T-helper 2 cell (primary cell): ENCODE measurements at places on chromosomes 4 and X.

DNA sequence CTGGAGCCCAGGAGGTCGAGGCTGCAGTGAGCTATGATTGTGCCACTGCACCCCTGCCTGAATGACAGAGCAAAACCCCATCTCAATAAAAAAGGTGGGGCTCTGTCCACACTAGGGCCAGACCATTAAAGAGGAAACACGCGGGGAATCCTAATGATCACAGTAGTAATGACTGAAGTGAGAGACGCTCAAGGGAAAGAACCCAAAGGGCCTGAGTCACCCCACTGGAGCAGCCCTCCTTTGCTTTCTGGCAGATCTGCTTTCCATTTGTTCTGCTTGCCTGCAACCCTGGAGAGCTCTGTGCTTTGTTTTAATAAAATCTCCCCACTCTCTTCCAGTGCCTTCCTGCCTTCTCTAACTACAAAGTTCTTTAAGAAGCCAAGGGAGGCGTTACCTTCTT lies 5.0 kb downstream of the TFDP3 start:
- no peak for DNase-seq

- no peak for DNase-seq
Measured at GRCh38 chr4:37762991-37763368, 63.5 kb upstream of the PGM2 start.

- DNase-seq = no peak
Measured at GRCh38 chr4:40369437-40370274, 34.5 kb downstream of the CHRNA9 start.

DNA sequence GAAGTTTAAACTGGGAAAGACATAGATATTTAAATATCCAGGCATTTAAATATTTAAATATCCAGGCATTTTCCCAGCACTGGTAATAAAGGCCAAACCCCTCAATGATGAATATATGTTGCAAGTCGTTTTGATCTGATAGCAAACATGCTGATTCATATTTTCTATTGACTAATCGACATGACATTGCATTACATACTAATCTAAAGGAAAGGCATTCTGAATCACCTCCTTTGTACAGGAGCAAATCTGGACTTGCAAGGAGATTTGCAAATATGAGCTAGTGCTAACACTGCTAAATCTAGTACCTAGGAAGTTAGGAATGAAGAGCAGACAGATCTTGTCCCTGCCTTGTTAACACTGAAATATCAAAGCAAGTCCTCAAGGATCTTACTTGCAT lies 207.3 kb downstream of the SLC7A11 start:
- DNase-seq = no peak

DNA sequence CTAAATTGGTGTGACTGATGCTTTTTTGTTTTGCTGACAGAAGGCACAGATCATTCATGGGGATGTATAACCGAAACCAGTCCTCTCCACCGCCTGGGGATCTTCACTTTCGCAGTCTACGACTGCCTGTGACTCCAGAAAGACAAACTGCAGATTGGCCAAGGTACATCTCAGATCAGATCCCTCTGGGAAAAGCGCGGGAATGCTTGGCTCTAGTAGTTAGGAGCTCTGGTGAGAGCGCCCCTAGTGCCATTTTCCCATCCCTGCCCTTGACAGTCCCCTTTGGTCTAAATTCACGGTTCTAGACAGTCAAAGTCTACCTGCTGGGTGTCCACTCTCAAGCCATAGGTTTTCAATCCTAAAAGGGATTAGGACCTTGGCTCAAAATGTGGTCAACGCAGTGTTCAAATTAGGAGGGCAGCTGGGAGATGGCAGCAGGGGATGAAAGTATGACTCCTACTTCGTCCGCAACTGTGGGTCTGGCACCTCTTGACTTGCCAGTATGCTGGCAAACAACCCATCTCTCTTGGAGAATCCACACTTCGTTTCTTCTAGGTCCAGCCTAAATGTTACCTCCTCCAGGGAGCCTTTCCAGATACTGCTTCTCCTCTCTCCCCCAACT lies 6.9 kb upstream of the HAND2 start:
- no peak for DNase-seq

- DNase-seq = peak; percentile 23
Measured at GRCh38 chr4:186190581-186191199, 677 bp upstream of the CYP4V2 start.

DNA sequence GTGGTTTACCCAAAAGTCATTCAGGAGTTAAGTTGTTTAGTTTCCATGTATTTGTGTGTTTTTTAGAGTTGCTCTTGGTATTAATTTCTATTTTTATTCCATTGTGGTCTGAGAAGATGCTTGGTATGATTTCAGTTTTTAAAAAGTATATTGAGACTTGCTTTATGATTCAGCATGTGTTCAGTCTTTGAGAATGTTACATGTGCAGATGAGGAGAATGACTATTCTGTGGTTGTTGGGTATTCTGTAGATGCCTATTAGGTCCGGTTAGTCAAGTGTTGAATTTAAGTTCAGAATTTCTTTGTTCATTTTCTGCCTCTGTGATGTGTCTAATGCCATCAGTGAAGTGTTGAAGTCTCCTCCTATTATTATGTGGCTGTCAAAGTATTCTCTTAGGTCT lies 249.4 kb downstream of the ARHGAP10 start:
- DNase-seq = no peak

DNA sequence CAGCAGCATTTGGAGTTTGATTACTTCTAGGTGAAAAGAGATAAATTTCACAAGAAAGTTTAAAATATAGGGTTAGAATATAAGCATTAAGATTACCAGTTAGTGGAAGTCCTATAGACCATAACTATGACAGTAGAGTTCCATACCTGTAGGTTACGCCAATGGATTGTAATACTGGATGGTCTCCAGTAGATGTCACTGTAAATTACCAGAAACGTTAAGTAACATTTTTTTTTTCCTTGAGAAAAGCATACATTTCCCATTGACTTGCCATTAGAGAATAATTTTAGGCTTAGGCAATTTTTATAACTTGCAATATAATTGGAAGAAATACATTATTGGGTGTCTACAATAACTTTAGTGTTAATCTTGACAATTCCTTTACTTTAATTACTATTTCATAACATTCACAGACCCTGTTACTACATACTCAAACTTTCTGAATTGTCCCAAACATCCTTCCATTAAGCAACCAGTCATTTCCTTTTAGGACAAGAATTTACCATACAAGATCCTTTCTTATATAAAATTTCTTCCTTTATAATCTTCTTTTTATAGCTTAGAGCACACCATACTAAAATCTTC lies 304.1 kb upstream of the TECRL start:
- DNase-seq = no peak

- no peak for DNase-seq
Measured at GRCh38 chr4:7169134-7169533, 23.2 kb upstream of the SORCS2 start.

DNA sequence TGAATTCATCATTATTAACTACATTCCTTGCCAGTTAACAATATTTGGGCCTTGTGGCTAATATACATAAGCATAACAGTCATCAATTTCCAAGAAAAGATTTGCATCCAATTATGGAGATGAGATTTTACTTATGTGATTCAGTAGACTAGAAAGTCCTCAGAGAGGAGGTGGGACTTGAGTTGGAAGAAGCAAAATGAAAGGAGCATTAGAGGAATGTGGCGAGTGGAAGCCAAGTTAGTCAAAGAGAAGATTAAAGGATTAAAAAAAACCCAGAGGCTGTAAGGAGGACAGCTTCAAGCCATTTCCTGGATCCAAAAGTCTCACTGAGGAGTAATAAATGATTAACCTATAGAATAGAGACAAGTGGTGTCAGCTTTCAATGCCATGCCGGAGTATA lies 1099.4 kb upstream of the IGFBP7 start:
- no peak for DNase-seq

- DNase-seq = no peak
Measured at GRCh38 chrX:142251680-142252079, 46.6 kb upstream of the MAGEC2 start.

GRCh38 chrX:49184294-49185281 lies 1.6 kb downstream of the PRICKLE3 start:
- peak; percentile 14 for DNase-seq

DNA sequence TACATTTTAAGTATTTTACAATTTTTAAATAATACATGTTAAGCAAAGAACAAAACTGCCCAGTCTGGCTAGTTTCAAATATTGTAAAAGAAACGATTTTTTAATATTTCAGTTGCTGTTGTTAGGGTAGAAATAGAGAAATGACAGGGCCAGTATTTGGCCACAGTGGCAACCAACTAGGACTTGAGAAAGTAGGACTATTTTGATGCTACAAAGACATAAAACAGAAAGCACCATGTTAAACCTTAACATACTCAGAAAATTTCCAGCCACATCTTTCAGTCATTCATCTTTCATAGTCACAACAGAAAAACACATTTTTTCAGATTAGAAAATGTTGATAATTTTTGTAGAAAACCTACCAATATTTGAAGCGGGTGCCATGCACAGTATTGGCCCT lies 104.5 kb downstream of the MBNL3 start:
- DNase-seq = no peak

GRCh38 chrX:52422884-52423283 lies 54.1 kb downstream of the XAGE2 start:
- no peak for DNase-seq

DNA sequence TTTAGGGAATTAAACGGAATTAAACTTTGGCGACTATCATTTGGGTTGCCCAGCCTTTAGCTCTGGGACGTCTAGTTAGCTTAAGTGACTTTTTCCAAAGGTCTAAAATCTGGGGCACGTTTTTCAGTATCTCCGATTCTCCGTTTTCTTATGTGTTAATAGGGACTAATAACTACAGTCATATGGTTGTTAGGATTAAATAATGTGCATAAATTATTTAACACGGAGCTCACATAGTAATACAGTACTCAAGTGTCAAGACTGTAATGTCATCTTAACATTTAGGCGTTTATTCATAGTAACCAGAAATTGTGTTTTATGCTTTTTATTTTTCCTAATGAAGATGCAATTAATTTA lies 466 bp upstream of the CCNA2 start:
- no peak for DNase-seq

DNA sequence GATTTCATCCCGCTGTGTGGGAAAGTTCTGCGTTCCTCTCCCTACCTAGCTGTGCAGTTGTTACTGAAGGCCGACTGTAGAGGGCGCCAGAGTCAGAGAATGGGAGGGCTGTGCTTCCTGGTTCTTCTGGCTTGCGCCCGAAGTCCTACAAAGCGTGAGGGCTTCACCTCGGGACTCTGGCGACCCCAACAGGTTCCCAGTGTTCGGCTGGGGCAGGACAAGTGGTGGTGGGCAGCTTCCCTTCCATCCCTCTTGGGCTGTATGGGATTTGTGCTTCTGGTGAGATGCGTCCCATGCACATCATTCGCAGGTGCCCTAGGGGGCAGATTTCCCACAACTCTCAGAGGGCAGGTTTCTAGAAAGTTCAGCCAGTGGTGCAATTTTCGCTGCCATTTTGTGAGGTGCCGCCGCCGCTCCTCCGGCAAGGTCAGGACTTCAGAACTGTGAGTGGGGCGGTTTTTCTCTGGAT lies 27.3 kb downstream of the CT45A1 start:
- DNase-seq = no peak
